ENCODE measurements at places on chromosomes 7 and 10. TPM values are rescaled to one million over a fixed set of nuclear protein-coding genes. Genes with fewer than 3 reads are reported as not detected.

DNA sequence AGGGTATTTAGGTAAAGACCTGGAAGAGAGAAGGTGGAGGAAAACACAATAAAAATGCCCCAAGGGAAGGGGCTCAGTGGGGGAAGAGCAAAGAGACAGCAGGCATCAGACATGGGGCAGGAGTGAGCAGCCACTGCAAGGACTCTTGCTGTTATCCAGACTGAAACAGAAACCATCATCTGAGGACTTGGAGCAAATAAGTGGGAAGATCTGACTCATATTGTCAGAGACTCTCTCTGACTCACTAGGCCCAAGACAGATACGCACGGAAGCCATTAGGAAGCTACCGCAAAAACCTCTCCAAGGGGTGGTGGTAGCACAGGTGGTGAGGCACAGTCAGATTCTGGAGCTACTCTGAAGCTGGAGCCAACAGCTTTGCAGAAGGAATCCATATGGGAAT, 110.7 kb downstream of the RNF32 start:
- no peak for DNase-seq
- no peaks in the 10 kb centered on the region for H3K27me3 ChIP-seq
- H3K4me1 ChIP-seq = no peaks in the 10 kb centered on the region
- no peak overlapping the region for H3K4me3 ChIP-seq

GRCh38 chr10:98242823-98243222, 25.2 kb downstream of the LOXL4 start:
- H3K36me3 ChIP-seq = no peaks in the 10 kb centered on the region
- H3K4me1 ChIP-seq = no peaks in the 10 kb centered on the region
- no peaks in the 10 kb centered on the region for H3K27me3 ChIP-seq
- no peak for DNase-seq

GRCh38 chr10:10833955-10834354, 183.7 kb upstream of the CELF2 start:
- H3K4me1 ChIP-seq = peaks cover 2% of the 10 kb centered on the region
- H3K27me3 ChIP-seq = no peaks in the 10 kb centered on the region
- DNase-seq = no peak
- H3K27ac ChIP-seq = no peak overlapping the region
- no peak overlapping the region for H3K4me3 ChIP-seq

- H3K27me3 ChIP-seq = no peaks in the 10 kb centered on the region
- H3K4me3 ChIP-seq = no peak overlapping the region
- no peak overlapping the region for H3K27ac ChIP-seq
- DNase-seq = no peak
- H3K4me1 ChIP-seq = no peaks in the 10 kb centered on the region
Observed at GRCh38 chr7:68699090-68699711, 899.1 kb upstream of the AUTS2 start.

DNA sequence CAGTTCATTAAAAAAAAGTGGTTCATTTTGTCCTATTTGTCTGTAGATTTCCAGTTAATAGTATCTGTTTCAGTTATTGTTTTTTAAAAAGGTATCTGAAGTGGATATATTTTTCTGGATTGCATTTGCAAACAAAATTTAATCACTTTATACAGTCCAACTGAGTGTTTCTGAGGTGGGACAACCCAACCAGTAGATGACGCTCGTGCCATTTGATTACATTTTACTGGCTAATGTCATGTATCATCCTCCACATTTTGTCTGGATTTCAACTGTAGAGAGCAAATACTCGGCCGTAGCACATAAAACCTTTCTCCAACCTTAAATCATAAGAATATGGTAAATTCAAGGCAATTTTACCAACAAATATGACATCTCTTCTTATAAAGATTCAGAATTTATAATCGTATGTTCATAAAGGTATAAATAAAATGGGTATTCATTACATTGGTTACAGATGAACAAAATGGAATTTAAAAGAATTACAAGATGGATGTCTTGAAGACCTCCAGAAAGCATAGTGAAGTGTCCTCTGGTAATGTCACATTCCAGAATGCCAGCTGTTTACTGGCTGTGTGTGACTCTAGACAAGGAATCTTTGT, 789.0 kb downstream of the PHTF2 start:
- no peaks in the 10 kb centered on the region for H3K4me1 ChIP-seq
- H3K36me3 ChIP-seq = no peaks in the 10 kb centered on the region

Gene MCM10
- 0.32 TPM for total RNA-seq

Gene FAM25C
- not detected for total RNA-seq

Gene OR2A12
- not detected for total RNA-seq

Gene ACTL6B
- not detected for total RNA-seq

Gene RAB18
- 92.0 TPM for total RNA-seq

Gene CARD11
- 0.89 TPM for total RNA-seq

Gene PRF1
- 1.3 TPM for total RNA-seq

- no peak overlapping the region for H3K27ac ChIP-seq
- no peak for DNase-seq
- H3K4me3 ChIP-seq = no peak overlapping the region
- H3K4me1 ChIP-seq = no peaks in the 10 kb centered on the region
- no peaks in the 10 kb centered on the region for H3K36me3 ChIP-seq
Observed at GRCh38 chr10:23417254-23417653, 21.6 kb upstream of the OTUD1 start.

GRCh38 chr10:101000915-101001658, 1.5 kb downstream of the LZTS2 start:
- H3K4me1 ChIP-seq = peaks cover 16% of the 10 kb centered on the region
- peak; percentile 87 for DNase-seq
- no peaks in the 10 kb centered on the region for H3K27me3 ChIP-seq
- peak overlapping the region; percentile 100 for H3K27ac ChIP-seq
- H3K36me3 ChIP-seq = no peaks in the 10 kb centered on the region

DNA sequence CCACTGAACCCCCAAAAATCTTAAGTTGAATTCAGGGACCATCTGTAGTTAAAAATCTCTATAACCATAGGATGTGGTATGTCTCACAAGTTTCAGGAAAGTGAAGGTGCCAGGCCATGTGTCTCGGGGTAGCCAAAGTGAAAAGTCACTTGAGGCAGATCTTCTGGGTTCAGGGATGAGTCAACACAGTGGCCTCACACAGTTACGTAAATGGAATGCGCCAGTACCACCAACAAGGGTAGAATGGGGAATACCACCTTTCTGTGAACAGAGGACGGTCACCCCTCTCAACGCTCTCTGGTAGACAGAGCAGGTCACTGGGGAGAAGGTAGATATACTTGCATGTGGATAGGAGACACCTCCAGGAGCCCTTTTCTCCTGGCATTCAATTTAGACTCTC, 71.4 kb downstream of the ELMO1 start:
- H3K4me1 ChIP-seq = no peaks in the 10 kb centered on the region
- no peak overlapping the region for H3K4me3 ChIP-seq
- no peaks in the 10 kb centered on the region for H3K36me3 ChIP-seq
- no peak for DNase-seq

DNA sequence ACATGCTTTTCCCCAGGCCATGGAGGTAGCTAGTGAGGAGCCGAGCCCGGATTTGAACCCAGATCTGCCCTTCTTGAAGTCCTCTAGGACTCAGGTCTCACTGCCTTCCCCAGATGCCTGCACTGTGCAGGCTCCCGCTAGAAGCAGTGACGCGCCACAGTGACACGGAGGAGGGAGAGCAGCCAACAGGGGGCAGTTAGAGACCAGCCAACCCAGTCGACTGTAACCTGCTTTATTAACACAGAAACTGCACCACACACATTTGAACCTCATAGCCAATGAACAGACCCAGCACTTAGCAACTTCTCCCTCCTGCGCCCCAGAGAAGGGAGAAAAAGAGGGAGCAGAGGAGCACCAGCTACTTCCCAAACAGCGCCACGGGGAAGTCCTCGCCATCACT, 27.4 kb downstream of the PILRA start:
- H3K27ac ChIP-seq = no peak overlapping the region
- peaks cover 4% of the 10 kb centered on the region for H3K4me1 ChIP-seq
- no peaks in the 10 kb centered on the region for H3K36me3 ChIP-seq

GRCh38 chr7:128275681-128276080, 34.6 kb downstream of the LEP start:
- H3K36me3 ChIP-seq = no peaks in the 10 kb centered on the region
- H3K27ac ChIP-seq = no peak overlapping the region
- no peaks in the 10 kb centered on the region for H3K4me1 ChIP-seq
- DNase-seq = no peak

GRCh38 chr7:77459311-77459726, 43.2 kb upstream of the GSAP start:
- H3K4me3 ChIP-seq = no peak overlapping the region
- H3K27ac ChIP-seq = no peak overlapping the region
- H3K36me3 ChIP-seq = no peaks in the 10 kb centered on the region
- DNase-seq = no peak
- no peaks in the 10 kb centered on the region for H3K27me3 ChIP-seq

- H3K4me1 ChIP-seq = no peaks in the 10 kb centered on the region
- H3K27me3 ChIP-seq = no peaks in the 10 kb centered on the region
- no peak for DNase-seq
- no peak overlapping the region for H3K27ac ChIP-seq
Observed at GRCh38 chr7:94923412-94923811, 16.0 kb downstream of the PPP1R9A start.

Gene ZP3
- total RNA-seq = 0.73 TPM

GRCh38 chr7:31488562-31489203, 25.2 kb upstream of the ITPRID1 start:
- no peaks in the 10 kb centered on the region for H3K27me3 ChIP-seq
- H3K4me1 ChIP-seq = no peaks in the 10 kb centered on the region
- no peak overlapping the region for H3K27ac ChIP-seq
- no peak for DNase-seq
- H3K4me3 ChIP-seq = no peak overlapping the region

GRCh38 chr7:44097064-44097932, 6.8 kb upstream of the AEBP1 start:
- no peaks in the 10 kb centered on the region for H3K27me3 ChIP-seq
- no peak for DNase-seq
- H3K4me3 ChIP-seq = no peak overlapping the region
- no peaks in the 10 kb centered on the region for H3K36me3 ChIP-seq
- H3K27ac ChIP-seq = no peak overlapping the region

DNA sequence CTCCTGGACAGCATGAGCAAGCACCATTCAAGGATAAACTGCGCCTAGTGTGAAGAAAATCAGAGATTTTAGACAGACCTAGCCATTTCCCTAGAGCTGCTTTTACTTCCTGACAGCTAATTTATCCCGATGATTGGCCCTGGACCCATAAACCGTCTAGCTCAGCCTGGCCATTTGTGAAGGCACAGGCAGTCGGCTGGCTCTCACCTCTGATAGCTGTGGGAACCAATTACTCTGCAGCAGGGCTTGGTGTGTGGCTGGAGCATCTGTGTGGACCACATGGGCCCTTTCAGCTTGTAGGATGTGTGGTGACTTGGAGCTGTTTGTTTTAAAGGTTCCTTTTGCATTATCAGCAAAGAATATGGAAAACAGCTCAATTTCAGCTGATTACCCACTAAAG, 111.1 kb upstream of the NPY start:
- DNase-seq = no peak
- H3K4me3 ChIP-seq = no peak overlapping the region
- no peaks in the 10 kb centered on the region for H3K4me1 ChIP-seq
- no peak overlapping the region for H3K27ac ChIP-seq
- no peaks in the 10 kb centered on the region for H3K27me3 ChIP-seq

DNA sequence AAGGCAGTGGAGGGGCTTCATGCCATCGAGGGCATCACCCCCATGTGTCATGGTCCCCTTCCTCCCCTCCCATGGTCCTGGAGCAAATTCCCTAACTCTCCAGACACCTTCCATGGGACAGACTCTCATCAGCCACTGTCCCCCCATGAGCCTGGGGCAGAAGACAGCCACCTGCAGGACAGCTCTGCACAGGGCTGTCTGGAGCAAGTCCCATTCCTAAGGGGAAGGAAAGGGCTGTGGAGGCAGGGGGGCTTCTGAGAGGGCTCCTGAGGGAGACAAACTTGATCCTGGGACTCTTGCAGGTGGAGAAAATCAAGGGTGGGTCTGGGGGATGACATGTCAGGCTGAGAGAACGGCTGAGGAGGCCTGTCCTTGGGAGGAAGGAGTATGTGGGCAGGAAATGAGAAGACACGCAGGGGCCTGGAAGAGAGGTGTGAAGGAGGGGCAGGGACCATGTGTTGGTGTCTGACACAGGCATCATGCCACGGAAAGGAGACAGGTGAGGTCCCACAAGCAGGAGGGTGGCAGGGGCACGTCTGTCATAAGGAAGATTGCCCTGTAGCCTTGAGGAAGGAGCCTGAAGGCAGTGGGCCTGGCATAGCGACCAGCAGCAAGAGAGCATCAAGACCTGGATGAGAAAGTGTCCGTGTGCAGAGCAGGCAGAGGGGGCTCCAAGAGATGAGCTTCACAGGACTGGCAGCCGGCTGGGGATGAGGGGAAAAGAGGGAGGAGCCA, 14.4 kb upstream of the GDF10 start:
- no peak for DNase-seq
- no peak overlapping the region for H3K4me3 ChIP-seq

- no peaks in the 10 kb centered on the region for H3K27me3 ChIP-seq
- peaks cover 13% of the 10 kb centered on the region for H3K4me1 ChIP-seq
- no peaks in the 10 kb centered on the region for H3K36me3 ChIP-seq
- H3K27ac ChIP-seq = no peak overlapping the region
- H3K4me3 ChIP-seq = no peak overlapping the region
Observed at GRCh38 chr7:48085942-48086341, 3.1 kb upstream of the UPP1 start.

DNA sequence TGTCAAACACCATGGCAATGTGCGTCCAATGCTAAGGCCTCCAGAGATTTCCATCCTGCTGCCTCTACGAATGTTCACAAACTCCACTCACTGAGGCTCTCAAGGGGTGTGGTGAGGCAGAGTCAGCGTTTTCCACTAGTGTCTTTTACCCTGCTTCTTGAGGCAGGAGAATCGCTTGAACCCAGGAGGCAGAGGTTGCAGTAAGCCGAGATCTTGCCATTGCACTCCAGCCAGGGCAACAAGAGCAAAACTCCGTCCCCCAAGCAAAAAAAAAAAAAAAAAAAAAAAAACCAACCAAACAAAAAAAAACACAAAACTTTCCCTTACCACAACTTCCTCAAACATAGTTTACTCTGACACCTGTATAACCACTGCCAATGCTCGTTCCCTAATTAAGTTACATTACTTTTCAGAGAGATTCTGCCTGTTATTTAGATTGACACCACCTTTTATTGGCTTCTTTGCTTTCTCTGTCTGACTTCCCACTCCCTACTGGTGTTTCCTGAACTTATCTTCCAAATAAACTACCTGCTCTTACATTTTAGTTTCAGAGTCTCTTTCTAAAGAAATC, 102.1 kb upstream of the ZNF746 start:
- no peaks in the 10 kb centered on the region for H3K4me1 ChIP-seq
- DNase-seq = no peak
- H3K4me3 ChIP-seq = no peak overlapping the region
- no peak overlapping the region for H3K27ac ChIP-seq
- no peaks in the 10 kb centered on the region for H3K27me3 ChIP-seq
- H3K36me3 ChIP-seq = no peaks in the 10 kb centered on the region

- H3K27ac ChIP-seq = peak overlapping the region; percentile 90
- H3K4me3 ChIP-seq = no peak overlapping the region
- peaks cover 5% of the 10 kb centered on the region for H3K4me1 ChIP-seq
- H3K36me3 ChIP-seq = no peaks in the 10 kb centered on the region
Observed at GRCh38 chr10:43421519-43421918, 12.5 kb upstream of the HNRNPF start.

GRCh38 chr10:129945941-129946760, 17.9 kb downstream of the EBF3 start:
- H3K36me3 ChIP-seq = no peaks in the 10 kb centered on the region
- peak overlapping the region; percentile 56 for H3K27ac ChIP-seq
- H3K4me3 ChIP-seq = no peak overlapping the region
- H3K27me3 ChIP-seq = no peaks in the 10 kb centered on the region
- H3K4me1 ChIP-seq = no peaks in the 10 kb centered on the region

GRCh38 chr7:146417176-146417575, 300.6 kb downstream of the CNTNAP2 start:
- DNase-seq = no peak
- peaks cover 1% of the 10 kb centered on the region for H3K4me1 ChIP-seq
- no peak overlapping the region for H3K27ac ChIP-seq
- H3K4me3 ChIP-seq = no peak overlapping the region
- H3K27me3 ChIP-seq = no peaks in the 10 kb centered on the region
- H3K36me3 ChIP-seq = no peaks in the 10 kb centered on the region

Data from ovary (tissue), 10 donors.